ENCODE measurements at places on chromosomes 1 and 21.

DNA sequence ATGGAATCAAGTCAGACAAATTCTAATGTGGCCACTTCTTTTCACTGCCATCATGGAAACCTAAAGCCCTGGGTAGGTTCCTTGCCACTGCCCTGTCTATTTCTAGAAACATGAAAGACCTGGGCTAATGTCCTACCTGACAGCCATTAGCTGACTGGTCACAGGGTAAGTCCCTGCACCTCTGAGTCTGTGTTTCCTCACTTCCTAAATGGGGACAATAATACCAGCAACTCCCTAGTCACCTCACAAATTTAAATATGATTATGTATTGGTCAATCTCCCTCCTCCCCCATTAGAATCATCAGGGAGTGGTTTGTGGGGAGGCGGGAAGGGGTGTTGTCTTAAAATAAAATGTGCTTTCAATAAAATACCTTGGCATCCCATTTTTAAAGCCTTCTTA lies 2.2 kb downstream of the CREG1 start:
- no peak for DNase-seq

GRCh38 chr1:237975903-237976302 lies 85.2 kb upstream of the ZP4 start:
- DNase-seq, result no peak

- DNase-seq, result no peak
Observed at GRCh38 chr21:18340387-18340942, 63.1 kb downstream of the TMPRSS15 start.

GRCh38 chr1:229572286-229572685 lies 13.8 kb upstream of the ABCB10 start:
- no peak for DNase-seq

GRCh38 chr21:14926186-14926585 lies 138.6 kb downstream of the NRIP1 start:
- no peak for DNase-seq

DNA sequence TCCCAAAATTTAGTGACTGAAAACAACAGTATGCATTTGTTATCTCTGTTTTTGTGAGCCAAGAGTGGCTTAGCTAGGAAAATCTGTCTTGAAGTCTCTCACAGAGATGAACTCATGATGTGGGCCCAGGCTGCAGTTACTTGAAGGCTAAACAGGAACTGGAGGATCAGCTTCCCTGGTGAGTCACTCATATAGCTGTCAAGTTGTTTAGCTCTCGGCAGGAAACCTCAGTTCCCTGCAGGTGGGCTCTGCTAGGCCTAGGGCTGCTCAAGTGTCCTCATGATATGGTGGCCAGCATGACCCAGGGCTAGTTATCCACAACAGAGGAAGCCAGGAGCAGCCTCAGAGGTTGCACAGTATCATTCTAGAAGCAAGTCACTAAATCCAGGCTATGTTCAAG lies 30.2 kb upstream of the DDX59 start:
- no peak for DNase-seq

DNA sequence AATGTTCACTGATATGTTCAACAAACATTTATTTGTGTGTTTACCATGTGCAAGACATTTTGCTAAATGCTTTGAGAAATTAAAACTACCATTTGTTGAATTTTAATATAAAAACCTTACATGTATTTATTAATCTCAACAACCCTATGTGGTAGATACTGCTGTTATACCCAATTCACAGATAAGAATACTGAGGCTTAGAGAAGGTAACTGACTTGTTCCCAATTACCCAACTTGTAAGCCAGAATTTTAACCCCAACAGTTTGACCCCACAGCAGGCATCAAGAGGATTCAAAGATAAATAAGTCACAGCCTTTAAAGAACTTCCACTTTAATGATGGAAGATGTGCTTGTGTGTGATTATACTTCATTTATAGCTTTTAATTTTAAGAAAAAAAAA lies 3.7 kb downstream of the DNAJC8 start:
- DNase-seq, result no peak

- DNase-seq, result no peak
Observed at GRCh38 chr1:29520571-29521437, 284.5 kb downstream of the PTPRU start.

- no peak for DNase-seq
Observed at GRCh38 chr1:115242543-115242942, 95.5 kb downstream of the NGF start.

GRCh38 chr1:70503358-70503757 lies 92.3 kb downstream of the CTH start:
- no peak for DNase-seq

- DNase-seq, result no peak
Observed at GRCh38 chr1:48493970-48494769, 22.2 kb upstream of the SPATA6 start.

- no peak for DNase-seq
Observed at GRCh38 chr1:25922971-25923552, 16.8 kb upstream of the STMN1 start.
